Vagina (tissue), 2 donors: ENCODE measurements at places on chromosomes 12 and 14.
A peak's percentile ranks its signal among the peaks of the same experiment; 100 is the strongest.

GRCh38 chr12:1234073-1234472 lies 243.1 kb downstream of the ERC1 start:
- no peak for DNase-seq

DNA sequence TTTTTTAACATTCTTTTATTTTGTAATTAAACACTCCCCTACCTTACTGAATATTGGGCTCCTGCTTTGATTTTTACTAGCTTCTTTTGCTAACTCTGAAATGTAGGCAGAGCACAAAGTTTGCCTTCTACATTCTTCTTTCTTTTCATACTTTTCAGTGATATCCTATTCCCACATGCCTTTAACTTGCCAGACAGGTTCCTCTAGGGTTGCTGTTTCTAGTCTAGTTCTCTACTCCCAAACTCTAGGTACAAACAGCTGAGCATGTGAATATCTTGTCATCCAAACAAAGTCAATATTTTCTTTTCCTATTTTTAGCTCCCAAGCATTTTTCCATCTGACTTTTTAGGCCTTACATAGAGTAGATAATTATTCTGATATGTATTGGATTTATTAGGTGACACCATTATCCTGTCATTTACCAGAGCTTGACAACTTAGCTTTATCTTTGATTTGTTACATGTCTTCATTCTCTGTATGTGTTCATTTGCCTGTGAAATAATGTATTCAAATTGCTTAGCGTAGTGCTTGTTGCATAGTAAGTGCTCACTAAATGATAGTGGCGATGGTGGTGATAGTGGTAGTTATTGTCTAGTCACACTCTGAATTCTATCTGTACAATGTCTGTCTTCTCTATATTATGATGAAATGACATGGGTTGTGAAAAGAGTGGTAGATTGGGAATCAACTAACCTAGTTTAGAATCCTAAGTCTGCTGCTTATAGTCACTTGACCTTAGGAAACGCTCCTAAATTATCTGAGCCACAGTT lies 73.6 kb upstream of the DNM1L start:
- DNase-seq, result no peak

GRCh38 chr14:51004801-51005526 lies 60.7 kb upstream of the PYGL start:
- no peak for DNase-seq

GRCh38 chr14:97185186-97185585 lies 388.0 kb downstream of the VRK1 start:
- no peak for DNase-seq

GRCh38 chr12:26091822-26092221 lies 33.0 kb downstream of the BHLHE41 start:
- no peak for DNase-seq

- no peak for DNase-seq
Measured at GRCh38 chr12:88266806-88267360, 124.8 kb downstream of the TMTC3 start.

DNA sequence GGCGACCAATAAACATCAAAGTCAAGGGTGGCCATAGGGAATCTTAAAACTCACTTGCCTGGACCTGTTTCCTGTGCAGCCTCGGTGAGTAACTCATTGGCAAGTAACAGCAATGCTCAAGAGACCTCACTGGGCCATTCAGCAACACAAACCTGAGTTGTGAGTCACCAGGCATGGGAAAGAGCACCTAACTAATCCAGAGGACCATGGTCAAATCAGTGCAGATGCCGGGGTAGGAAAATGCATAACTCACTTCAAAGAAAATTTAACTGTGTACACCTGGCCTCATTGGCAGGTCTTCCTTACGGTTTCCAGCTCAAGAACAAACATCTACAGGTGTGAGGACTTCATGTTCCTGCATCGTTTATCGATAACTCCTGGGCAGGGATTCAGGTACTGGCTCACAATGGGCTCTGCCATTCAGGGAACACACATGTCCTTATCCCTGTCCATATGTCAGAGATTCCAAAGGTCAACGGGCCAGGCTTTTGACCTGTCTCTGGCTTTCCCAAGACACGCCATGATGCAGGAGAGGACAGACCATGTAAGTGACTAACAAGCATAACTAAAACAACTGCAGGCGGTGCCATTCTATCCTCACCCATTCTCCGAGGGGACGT lies 211.8 kb downstream of the ANO2 start:
- no peak for DNase-seq

GRCh38 chr14:20603813-20604690 lies 12.9 kb upstream of the RNASE12 start:
- DNase-seq, result no peak

GRCh38 chr14:97706819-97707218 lies 909.6 kb downstream of the VRK1 start:
- DNase-seq, result peak; percentile 91

DNA sequence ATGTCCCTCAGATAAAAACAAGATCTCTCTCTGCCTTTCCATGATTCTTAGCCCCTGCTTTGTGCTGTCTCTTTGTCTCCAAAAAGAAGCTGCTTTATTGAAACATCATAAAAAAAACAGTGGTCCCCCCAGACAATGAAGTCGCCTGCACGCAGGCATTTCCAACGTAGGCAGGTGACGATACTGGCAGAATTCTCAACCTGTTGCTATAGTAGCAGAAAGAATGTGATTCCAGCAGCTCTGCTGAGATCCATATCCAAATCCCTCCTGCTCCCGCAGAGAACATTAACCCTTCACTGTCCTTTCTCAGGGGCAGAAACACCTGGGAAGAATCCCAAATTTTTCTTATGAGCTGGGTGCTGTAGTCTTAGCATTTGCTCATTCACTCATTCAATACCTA lies 84.8 kb downstream of the STON2 start:
- DNase-seq, result no peak

DNA sequence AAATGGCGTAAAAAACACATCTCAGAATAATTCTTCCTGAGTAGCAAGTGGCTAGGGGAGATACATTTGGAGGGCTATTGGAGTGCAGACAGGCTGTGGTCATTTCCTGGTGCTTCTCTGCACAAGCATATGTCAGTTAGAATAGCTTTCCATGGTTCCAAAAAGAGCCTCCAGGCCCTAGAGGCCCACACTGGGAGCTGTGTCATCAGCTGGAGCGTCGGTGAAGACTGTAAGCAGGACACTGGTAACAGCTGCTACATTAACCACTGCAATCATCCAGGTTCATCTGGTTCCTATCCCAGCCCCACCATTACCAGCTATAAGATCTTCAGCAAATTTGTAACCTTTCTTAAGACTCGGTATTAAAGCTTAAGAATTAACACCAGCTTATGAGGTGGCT lies 31.7 kb upstream of the APPL2 start:
- no peak for DNase-seq

DNA sequence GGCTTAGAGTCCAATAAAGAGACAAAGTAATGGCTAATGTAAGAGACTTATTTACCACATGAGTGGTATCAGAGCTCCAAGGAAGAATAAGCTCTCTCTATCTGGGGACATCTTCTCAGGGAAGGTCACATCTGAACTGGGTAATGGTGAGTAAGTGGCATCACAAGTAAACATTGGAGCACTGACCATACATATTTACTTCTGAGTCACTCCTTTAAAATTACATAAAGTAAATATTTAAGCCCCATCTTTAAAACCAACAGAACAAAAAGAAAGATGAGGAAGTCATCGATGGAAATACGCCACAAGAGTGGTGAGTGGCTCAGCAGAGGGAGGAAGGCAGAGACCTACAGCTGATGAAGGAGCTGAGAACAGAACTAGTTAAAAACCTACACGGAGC lies 159.9 kb downstream of the DUSP6 start:
- DNase-seq, result no peak

- no peak for DNase-seq
Measured at GRCh38 chr12:110108309-110109036, 15.7 kb upstream of the IFT81 start.

DNA sequence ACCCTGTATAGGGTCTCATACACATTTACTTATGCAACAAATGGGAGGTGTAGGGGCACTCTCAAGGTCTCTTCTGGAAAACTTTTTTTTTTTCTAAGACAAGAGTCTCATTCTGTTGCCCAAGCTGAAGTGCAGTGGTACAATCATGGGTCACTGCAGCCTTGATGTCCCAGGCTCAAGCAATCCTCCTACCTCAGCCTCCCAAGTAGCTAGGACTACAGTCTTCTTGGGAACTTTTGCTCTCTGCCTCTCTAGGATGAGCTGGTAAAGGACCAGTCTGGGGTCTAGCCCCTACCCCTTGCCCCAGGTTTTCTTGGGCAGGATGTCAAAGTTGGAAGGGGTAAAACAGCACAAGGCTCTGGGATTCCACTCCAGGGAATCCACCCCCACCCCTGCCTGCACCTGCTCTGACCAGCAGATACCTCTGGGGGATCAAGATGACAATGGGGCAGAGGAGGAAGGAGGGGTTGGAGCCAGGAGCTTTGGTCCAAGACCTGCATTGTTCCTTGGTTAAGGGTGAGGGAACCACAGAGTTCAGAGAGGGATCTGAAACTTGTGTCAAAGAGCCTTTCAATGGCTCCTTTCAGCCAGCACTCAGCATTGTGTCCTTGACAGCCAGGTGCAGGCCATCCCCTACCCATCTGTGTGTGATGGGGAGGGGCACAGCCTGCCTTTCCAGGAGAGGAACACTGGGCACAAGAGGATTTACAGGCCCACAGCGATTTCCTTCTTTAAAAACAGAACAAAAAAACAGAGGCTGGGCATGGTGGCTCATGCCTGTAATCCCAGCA lies 12.2 kb downstream of the CTDSP2 start:
- no peak for DNase-seq

GRCh38 chr14:104178279-104178678 lies 39.9 kb downstream of the KIF26A start:
- DNase-seq, result no peak

DNA sequence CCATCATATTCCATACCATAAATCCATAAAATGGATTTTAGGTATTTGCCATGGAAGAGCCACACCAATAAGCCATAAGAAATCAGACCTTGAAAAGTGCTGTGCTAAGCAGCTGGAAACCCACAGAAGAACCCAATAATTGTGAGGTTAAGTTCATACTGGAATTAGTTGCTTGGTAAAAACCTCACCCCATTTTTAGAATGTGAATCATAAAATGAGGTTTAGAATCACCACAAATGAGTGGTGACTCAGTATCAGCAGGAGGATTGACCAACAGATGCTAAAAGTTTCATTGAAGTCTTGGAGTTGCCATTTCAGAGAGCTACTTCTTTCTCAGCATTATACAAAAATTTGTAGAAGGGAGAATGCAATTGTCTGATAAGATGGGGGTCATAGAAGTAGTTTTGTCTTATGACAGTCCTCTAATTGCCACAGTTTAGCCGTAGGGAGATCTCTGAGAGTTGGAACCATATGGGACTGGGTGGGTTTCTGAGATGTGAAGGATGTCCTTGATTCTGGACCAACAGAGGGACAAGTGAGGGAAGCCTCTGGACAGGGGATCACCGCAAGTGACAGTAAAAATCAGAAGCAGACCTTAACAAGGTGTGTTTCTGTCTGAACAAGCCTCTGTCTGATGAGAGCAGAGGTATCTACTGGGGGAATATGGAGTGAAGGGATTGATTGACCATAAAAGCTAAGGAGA lies 1.4 kb upstream of the STON2 start:
- no peak for DNase-seq

GRCh38 chr14:28361486-28361885 lies 405.1 kb upstream of the FOXG1 start:
- DNase-seq, result no peak

- no peak for DNase-seq
Measured at GRCh38 chr14:54778618-54779345, 123.8 kb downstream of the GCH1 start.

DNA sequence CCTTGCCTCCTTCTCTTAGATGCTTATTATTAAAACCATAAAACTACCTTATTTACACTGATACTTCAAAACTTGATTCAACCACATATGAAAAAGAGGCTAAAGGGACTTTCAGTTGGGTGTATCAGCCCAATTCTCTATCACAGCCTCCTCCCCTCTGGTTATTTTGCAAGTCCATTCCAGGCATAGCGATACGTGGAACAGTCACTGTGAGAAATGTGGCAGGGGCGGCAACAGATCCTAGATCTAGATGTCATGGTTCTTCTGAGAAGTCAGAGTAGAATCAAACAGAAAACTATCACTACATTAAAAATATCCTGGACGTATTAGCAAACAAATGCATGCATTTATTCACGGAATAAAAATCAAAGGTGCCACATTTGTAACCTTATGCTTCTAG lies 83.2 kb downstream of the RALGAPA1 start:
- DNase-seq, result no peak

DNA sequence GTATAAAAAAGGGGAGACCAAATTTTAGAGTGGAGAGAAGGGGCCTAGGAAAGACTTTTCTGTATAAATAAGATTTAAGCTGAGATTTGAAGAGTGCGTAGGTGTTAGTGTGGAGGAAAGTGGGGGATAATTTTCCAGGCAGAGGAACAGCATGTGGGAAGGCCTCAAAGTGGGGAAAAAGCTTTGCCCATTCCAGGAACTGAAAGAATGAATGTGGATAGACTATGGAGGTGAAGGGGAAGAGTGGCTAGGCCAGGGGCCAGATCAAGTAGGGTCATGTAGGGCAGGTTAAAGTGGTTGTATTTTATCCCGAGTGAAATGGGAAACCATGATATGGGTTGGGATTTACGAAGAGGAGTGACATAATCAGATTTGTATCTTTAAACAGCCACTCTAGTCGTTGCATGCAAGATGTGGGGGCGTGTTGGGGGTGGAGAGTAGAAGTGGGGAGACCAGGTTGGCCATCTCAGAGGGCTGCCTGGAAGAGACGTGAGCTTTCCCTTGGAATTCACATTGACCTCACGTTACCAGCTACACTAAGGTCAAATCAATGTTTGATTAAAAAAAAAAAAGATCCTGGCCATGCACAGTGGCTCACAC lies 3.3 kb downstream of the ZNF664 start:
- DNase-seq, result no peak

GRCh38 chr14:87992346-87992717 lies 650 bp downstream of the GALC start:
- no peak for DNase-seq

DNA sequence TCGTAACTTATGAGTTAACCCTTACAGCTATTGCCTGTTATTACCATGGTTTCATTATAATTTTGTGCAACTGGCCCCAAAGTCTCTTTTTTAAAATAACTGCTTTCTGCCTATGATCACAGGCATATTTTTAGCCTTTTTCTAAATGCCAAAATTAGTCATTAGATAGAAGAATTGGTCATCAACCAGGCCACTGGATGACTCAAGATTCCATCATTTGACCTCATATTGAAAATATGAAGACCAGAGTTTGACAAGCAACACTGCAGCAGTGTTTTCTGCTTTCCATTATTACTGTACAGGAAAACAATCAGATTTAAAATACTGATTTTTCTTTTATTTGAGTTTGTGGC lies 54.7 kb upstream of the OTOGL start:
- no peak for DNase-seq

DNA sequence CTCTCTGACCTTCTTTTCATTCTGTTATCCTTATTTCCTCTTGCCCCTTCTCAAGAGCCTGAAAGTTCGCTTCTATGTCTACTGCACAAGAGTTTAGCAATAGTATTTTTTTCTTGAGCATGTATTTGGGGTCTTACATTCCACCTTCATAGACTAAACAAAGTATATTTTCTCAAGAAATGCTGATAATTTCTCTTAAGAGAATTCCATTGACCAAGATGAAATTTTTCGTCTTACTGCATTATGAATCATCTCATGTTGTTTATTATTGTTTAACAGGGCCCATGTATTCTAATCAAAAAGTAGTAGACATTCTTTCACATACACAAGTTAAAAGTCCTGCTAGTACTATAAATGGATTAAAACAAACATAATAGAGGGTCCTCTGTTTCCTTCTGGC lies 219.3 kb downstream of the C12orf50 start:
- DNase-seq, result no peak
